ENCODE measurements at places on chromosomes 4 and X.

- DNase-seq = peak; percentile 18
Measured at GRCh38 chrX:150544222-150544787, 24.1 kb upstream of the MTM1 start.

- no peak for DNase-seq
Measured at GRCh38 chr4:1517592-1518411, 111.6 kb upstream of the NKX1-1 start.

DNA sequence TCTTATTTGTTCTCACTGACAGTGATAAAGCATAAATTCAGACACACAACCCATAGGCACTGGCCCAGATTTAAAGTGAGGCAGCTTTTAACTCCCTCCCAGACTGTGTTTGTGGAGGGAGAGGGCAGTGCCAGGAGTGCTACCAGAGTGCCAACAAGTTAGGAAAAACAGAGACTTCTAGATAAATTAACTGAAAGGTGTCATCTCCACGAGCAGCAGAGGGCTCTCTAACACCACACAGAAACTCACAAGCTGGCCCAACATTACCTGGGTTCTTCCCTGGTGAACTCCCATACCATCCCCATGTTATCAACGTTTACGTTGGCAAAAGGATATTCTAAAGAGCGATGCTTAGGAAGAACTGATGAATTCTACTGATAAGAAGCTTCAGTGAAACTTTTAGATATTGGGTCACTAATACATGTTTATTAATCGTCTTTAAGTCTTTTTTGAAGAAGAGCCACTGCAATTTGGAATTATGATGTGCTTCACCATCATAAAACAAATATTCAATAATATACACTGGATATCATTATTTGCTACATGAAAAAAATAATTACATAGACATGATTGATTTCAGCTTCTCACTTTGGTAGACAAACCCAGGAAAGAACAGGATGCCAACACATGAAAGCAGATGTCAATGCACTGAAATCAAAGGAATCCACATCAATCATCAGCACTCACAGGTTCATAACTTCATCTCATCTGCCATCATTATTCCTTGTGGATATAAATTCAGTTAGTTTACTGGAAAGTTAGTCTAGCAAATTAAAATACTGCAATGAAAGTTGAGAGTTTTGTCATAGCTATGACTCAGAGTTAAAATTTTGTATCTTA, 121.2 kb upstream of the NAP1L5 start:
- DNase-seq = peak; percentile 60

- DNase-seq = peak; percentile 60
Measured at GRCh38 chr4:122827879-122828601, 1.4 kb downstream of the FGF2 start.

GRCh38 chrX:131955099-131955777, 67.9 kb upstream of the STK26 start:
- no peak for DNase-seq

DNA sequence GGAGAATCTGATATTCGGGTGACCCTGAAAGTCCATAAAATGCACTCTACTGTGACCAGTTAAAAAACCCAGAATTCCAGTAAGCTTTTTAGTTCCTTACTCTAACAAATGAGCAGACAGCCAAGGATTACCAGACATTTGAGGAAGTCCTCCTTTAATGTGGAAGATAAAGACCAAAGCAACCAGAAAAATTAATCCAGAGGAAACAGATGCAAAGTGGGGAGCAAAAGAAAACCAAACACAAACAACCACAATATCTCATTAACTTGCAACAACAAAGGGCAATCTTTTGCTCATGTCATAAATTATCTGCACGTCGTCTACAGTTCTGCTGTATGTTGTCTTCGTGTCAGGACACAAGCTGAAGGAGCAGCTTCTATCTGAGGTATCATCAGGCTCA, 164.4 kb downstream of the PJA1 start:
- no peak for DNase-seq
